ENCODE measurements at places on chromosomes 4 and X.

GRCh38 chr4:114999880-115000279 lies 113.5 kb downstream of the NDST4 start:
- DNase-seq: no peak

DNA sequence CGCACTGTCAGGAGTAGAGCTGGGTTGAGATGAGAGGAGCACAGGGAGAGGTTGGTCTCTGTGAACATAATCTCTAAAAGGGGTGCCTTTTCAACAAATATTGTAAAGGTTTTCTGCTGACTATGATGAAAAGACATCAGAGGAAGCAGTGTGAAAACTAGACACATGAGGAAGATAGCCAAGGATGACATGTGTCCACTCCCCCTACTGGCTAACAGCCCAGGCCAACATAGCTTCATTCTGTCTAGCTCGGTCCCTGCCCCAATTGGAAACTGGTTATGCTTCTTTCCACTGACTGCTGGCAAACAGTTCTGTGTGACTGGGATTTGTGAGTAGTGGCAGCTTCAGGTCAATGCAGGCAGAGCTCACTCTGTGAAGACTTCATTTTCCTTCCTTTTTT lies 115.4 kb upstream of the ESX1 start:
- DNase-seq: no peak

- no peak for DNase-seq
Observed at GRCh38 chrX:107894038-107894437, 68.4 kb downstream of the MID2 start.

- DNase-seq: no peak
Observed at GRCh38 chrX:153387345-153387744, 13.8 kb downstream of the PNMA6E start.

- DNase-seq: no peak
Observed at GRCh38 chr4:155974996-155975395, 21.3 kb upstream of the CTSO start.

GRCh38 chrX:50814701-50815100 lies 707 bp upstream of the SHROOM4 start:
- no peak for DNase-seq

DNA sequence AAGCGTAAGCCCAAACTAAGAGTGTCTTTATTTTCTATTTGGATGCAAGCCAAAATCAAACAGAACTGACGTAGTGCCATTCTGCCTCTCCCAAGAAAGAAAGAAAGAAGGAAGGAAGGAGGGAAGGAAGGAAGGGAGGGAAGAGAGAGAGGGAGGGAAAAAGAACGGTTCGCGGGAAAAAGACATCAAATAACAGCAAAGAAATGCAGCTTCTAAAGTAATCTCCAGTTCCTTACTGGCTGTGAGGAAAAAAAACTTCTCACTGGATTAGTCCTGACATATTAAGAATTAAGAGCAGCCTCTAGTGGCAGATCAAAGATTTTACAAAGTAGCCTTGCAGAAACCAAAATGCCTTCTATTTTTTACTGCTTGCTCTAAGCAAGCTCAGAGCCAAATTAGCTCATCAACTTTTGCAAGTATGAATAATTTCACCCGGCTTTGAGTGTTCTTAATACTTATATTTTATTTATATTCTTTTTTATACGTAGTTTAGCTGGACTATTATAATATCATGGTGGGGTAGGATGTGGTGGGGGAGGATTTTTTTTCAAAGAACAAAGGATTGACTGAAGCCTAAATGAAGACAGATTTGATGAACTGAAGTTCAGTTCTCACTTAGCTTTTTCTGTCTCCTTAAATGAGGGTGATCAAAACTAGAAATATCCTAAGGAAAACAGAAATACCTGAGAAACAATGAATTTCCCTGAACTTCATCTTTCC lies 36.6 kb downstream of the PITX2 start:
- no peak for DNase-seq

GRCh38 chr4:103482893-103483292 lies 236.9 kb downstream of the TACR3 start:
- no peak for DNase-seq

DNA sequence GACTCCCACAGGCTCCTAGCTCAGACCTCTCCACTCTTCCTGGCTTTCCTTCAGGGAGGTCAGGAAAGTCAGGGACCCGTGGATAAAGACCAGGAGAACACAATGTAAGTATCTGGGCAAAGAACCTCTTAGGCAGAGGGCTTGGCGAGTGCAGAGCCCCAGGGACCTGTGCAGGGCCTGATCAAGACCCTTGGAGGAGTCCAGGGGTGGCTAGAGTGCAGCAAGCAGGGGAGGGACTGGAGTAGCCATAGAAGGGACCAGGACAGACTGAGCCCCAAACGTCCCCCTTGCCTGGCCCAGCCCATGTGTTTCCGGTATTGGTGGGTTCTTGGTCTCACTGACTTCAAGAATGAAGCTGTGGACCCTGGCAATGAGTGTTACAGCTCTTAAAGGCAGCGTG lies 5.9 kb upstream of the TNIP2 start:
- no peak for DNase-seq

GRCh38 chr4:6332042-6332668 lies 62.5 kb downstream of the WFS1 start:
- no peak for DNase-seq

GRCh38 chrX:16136080-16136479 lies 12.7 kb downstream of the GRPR start:
- no peak for DNase-seq

DNA sequence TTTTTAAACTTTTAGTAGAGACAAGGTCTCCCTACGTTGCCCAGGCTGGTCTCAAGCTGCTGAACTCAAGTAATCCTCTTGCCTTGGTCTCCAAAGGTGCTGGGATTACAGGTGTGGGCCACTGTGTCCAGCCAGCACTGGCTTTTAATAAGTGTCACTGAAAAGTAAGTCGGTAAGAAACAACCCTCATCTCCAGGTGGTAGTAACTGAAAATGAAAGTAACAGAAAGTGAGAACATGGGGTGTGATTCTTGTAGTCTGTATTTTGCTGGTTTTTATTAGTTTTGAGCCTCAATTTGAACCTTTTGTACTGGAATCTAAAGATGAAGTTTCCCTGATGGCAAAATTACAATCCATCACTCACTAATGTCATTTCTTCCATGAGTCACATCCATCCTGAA lies 238.1 kb upstream of the AGA start:
- no peak for DNase-seq

DNA sequence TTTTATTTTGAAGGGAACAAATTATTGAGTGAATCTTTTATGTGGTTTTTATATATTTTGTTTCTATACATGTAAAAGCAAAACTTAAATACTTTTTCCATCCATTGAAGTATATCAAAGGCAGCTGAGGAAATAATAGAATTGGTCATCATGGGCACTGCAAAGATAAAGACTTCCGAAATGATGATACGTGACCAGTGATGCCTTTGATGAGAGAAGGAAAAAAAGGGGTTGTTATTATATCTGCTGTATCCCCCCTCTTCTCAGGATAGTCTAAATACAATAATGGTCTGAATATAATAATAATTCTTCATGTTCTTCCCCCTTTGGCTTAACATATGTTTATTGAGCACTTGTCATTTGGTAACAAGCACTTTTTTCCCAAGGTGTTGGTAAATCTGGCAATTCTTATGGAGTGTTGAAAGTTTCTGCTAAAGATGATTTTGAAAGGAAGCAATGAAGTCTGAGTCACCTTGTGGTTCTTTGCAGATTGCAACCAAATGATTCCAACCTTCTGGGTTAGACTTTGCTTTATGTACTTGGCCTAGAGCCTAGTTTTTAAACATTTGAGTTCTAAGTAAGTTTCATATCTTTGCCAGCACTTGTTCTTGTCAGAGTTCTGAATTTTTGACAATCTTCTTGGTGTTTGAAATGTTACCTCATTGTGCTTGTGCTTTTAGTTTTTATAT lies 60.8 kb downstream of the USP9X start:
- no peak for DNase-seq

- no peak for DNase-seq
Observed at GRCh38 chr4:17092736-17093437, 194.4 kb upstream of the LDB2 start.

DNA sequence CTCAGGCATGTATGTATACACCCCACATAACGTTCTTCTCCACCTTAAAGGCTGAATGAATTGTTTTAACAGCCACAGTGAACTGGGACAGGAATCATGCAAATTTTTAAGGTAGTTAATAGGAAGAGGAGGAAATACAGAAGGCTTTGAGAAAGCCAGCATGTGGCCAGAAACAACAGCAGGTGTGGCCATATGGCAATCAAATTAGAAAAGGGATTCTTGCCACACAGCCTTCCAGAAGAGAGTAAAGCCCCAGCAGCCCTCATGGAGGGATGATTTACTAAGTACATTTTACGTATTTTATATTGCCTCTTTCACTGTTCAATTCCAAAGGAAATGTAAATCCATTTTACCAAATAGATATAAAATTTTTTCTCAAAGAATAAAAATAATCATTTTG lies 792.2 kb downstream of the ADGRL3 start:
- DNase-seq: no peak

DNA sequence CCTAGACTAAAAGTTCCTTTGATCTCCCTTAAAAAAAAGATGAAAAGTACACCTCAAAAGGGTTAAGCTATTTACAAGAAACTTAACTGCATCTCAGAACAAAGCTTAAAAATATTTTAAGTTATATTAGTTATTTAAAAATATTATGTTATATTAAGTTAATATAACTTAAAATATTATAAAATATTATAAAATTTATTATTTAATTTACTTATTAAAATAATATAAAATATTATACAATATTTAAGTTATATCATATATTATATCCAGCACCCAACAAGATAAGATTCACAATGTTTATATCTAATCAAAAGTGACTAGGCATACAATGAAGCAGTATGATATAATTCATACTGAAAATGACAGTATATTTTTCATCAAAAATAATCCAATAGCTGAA lies 296.9 kb downstream of the DCHS2 start:
- DNase-seq: no peak

DNA sequence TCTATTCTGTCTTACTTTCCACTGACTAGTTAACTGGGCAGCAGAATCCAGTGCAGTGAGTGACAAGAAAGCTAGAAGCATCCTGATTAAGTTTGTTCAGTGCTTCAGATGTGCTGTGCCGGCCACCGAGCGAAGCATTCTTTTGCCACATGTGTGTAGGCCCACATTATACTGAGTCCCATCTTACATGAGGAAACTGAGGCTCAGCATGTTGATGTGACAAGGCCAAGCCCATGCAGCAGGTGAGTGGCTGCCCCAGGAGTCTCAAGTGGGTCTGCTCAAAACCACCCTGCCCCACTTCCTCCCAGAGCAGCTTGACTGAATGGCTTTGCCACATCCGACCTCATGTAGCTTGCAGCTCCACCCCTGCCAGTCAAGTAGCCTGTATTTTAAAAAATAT lies 50.5 kb downstream of the RHOH start:
- DNase-seq: no peak

DNA sequence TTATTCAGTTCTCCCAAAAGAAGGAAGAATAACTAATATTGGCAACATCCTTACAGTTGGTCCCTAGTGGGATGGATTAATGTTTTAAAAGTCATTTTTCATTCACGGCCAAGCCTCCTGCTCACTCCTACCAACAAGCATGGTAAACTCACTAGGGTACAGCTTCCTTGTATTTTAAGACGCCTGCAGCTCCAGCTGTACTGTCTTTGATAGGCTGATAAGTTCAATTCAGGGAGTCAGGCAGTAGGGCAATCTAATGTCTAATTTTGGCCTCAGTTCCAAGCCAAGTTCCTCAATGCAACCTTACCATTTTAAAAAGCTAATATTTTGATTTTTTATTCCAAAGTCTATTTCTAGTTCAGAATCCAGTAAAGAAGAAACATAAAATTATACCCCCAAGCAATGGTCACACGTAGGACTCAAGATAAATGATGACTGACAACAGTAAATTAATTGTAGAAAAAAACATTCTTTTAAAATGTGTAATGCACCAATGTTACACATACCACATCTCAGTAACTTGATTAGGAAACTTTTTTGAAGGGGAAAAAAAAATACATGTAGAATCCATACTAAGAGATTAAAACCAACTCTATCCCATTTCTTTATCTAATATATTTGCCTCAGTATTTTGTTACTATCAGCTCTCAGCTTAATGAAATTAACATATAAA lies 9.3 kb downstream of the LCORL start:
- no peak for DNase-seq
